ENCODE measurements at places on chromosomes 6 and 20.

GRCh38 chr6:45567879-45568278 is 190.1 kb upstream of the SUPT3H start:
- no peaks in the 10 kb centered on the region for H3K27me3 ChIP-seq
- H3K36me3 ChIP-seq: no peaks in the 10 kb centered on the region
- H3K4me3 ChIP-seq: no peak overlapping the region
- H3K27ac ChIP-seq: no peak overlapping the region
- DNase-seq: no peak
- peaks cover 1% of the 10 kb centered on the region for H3K4me1 ChIP-seq

DNA sequence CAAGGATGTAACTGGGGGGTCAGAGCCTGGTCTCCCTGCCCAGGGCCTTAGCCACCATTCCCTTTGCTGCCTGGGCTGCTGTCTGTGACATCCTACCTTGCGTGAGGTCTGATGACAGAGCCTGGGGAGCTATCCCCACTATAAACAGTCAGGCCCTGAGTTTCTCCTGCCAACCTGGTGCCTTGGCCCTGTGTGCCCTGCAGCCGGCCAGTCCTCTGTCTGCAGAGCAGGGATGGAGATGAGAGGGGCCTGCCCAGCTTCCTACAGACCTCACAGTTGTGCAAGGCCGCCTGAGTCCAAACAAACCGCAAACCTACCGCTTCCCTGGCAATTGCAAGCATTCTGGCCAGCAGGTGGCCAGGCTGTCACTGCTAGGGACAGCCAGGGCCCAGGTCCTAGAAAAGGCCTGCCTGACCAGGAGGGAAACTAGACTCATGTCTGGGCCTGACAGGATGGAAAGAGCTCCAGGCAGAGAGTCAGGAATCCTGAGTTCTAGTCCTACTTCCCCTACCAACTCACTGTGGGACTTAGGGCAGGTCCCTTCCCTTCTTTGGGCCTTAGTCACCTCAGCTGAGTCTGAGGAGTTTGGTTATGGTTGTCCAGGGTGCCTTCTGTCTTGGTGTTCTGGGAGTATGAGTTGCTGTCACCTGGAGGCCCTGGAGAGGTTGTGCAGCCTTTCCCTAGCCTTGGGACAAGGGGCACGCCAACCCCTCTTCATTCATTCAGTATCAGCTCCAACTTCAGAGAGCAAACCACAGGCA is 86.2 kb downstream of the VEGFA start:
- no peaks in the 10 kb centered on the region for H3K36me3 ChIP-seq
- no peak for DNase-seq
- H3K27ac ChIP-seq: no peak overlapping the region
- no peak overlapping the region for H3K4me3 ChIP-seq

DNA sequence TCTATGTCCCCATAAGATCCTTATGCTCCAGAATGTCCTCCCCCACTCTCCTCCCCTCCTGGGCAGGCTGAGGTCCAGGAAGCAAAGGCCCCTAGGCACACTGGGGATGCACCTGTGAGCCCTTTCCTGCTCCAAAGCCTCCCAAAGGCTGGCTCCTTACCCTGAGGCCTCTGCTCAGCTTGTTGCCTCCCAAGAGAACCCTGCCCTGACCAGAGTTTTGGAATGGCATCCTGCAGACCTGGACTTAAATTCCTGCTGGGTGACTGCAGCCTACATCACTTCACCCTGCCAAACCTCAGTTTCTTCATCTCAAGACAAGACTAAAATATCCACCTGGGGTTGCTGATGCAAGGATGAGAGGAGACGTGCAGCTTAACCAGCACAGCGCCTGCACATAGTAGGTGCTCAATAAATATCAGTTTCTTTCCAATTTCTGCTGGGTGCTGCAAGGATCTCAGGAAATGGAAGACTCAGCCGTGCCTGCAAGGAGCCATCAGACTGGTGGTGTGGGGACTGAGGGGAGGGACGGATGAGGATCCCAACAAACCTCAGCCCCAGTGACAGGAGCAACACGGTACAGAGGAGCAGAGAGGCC is 2.1 kb upstream of the LBP start:
- no peaks in the 10 kb centered on the region for H3K27me3 ChIP-seq
- no peak for DNase-seq
- H3K36me3 ChIP-seq: no peaks in the 10 kb centered on the region
- no peak overlapping the region for H3K4me3 ChIP-seq
- H3K4me1 ChIP-seq: peaks cover 5% of the 10 kb centered on the region

DNA sequence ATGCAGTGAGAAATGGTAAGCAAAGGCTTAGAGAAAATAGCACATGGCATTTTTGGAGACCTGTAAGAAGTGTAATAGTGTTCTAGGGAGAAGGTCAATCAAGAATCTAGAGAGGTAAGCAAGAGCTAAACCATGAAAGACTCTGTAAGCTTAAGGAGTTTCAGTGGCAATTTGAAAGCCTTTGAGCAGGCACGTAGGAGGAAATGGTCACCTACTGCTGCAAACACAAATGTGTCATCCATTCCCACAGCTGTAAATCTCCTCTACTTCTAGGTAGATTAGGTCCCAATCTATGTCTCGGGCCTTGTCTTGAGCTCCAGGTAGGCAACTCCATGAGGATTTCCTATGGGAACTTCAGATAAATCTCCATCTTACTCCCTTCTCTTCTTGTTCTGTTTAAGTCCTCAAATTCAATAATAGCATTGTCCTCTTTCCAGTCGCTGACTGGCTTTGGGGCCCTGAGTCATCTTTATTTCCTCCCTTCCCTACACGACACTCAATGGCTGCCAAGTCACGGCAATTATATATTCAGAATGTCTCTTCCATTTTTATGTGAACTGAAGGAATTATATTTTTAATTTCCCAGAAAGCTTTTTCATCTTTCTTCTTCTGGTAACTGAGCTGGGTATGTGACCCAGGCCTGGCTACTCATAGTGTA is 24.2 kb upstream of the PAQR8 start:
- peaks cover 7% of the 10 kb centered on the region for H3K4me1 ChIP-seq
- DNase-seq: no peak
- no peak overlapping the region for H3K4me3 ChIP-seq
- no peaks in the 10 kb centered on the region for H3K27me3 ChIP-seq
- no peaks in the 10 kb centered on the region for H3K36me3 ChIP-seq
- no peak overlapping the region for H3K27ac ChIP-seq

- H3K4me3 ChIP-seq: no peak overlapping the region
- no peaks in the 10 kb centered on the region for H3K36me3 ChIP-seq
- no peak overlapping the region for H3K27ac ChIP-seq
- DNase-seq: no peak
Observed at GRCh38 chr6:65671922-65672321, 35.1 kb downstream of the EYS start.

- H3K4me1 ChIP-seq: peaks cover 6% of the 10 kb centered on the region
- no peak overlapping the region for H3K4me3 ChIP-seq
- no peak overlapping the region for H3K27ac ChIP-seq
- DNase-seq: no peak
Observed at GRCh38 chr6:109255946-109256640, 126.2 kb downstream of the CD164 start.

DNA sequence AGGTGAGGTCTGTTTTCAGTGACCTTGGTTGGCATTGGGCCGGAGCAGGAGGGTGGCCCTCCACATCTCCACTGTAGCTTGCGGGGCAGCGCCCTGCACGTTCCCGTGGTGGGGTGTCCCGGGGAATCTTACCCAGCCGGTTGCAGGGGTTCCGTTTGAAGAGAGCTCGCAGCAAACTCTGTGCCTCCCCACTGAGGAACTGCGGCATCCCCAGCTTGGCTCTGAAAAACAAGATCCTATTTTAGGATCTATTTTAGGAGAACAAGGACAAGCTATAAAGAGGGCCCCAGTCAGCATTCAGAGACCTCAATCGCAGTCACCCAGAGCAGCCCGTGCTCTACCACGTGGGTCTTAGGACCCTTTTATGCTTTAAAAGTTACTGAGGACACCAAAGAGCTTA is 97.8 kb downstream of the RAMACL start:
- no peaks in the 10 kb centered on the region for H3K4me1 ChIP-seq
- DNase-seq: no peak
- H3K27ac ChIP-seq: no peak overlapping the region
- no peaks in the 10 kb centered on the region for H3K27me3 ChIP-seq

GRCh38 chr20:17281478-17281877 is 54.6 kb downstream of the PCSK2 start:
- no peak for DNase-seq
- H3K27ac ChIP-seq: no peak overlapping the region
- H3K36me3 ChIP-seq: no peaks in the 10 kb centered on the region
- no peaks in the 10 kb centered on the region for H3K4me1 ChIP-seq
- no peaks in the 10 kb centered on the region for H3K27me3 ChIP-seq

DNA sequence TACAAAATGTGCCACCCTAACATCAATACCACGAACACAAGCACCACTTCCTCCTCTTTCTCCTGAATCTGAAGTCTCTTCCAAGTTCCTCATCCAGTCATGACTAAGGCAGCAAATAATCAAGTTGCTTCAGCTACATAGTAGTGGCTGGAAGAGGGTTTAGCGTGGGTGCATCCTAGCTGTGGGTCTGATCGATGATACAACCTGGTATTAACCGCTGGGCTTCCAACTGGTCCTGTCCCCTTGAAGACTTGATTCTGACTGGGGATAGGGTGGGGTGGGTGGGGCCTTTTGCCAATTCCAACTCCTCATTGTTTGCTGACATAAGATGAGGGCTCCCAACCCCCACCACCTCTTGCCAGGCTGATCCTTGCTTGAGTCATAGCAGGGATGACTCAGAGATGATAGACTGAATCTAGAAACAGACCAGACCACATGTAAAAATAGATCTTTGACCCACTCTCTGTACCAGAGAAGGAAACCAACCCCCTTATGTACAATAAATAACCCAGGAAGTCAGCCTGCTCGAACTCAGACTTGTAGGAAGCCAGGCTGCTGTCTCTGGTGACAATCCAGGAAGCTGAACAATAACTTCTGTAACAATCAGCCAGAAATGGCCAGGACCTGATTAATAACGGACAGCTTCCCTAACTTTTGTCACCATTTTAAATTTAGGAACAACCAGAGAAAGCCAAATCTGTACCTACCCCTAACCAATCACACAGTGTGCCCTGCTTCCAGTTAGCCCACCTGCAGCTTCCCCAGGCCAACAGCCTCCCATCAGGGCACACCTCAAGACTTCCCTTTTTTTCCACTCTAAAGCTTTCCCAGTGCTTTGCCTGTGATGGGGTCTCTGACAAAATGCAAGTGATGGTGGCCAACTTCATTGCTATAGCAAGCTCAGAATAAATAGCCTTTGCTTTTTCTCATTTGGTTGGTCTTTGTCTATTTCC is 68.9 kb upstream of the FAM184A start:
- H3K27me3 ChIP-seq: no peaks in the 10 kb centered on the region
- H3K4me3 ChIP-seq: no peak overlapping the region
- H3K27ac ChIP-seq: no peak overlapping the region

- no peaks in the 10 kb centered on the region for H3K27me3 ChIP-seq
- no peaks in the 10 kb centered on the region for H3K36me3 ChIP-seq
- no peak overlapping the region for H3K27ac ChIP-seq
- no peak overlapping the region for H3K4me3 ChIP-seq
Observed at GRCh38 chr6:123854201-123854600, 50.5 kb downstream of the NKAIN2 start.

DNA sequence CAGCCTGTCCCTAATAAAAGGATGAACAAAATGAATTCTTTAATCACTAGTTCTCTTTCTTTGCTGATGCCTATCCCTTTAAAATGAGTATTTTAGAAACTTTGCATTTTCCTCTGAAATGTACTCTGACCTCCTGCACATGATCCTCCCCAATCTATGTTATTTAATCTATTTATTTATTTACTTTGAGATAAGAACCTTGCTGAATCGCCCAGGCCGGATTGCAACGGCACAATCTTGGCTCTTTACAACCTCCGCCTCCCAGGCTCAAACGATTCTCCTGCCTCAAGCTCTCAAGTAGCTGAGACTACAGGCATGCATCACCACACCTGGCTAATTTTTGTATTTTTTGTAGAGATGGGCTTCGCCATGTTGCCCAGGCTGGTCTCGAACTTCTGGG is 27.9 kb downstream of the ADTRP start:
- H3K27me3 ChIP-seq: no peaks in the 10 kb centered on the region
- no peak overlapping the region for H3K27ac ChIP-seq
- no peak for DNase-seq
- H3K36me3 ChIP-seq: no peaks in the 10 kb centered on the region
- no peak overlapping the region for H3K4me3 ChIP-seq

- DNase-seq: no peak
- H3K4me1 ChIP-seq: no peaks in the 10 kb centered on the region
- H3K27ac ChIP-seq: no peak overlapping the region
- H3K27me3 ChIP-seq: no peaks in the 10 kb centered on the region
- H3K36me3 ChIP-seq: no peaks in the 10 kb centered on the region
Observed at GRCh38 chr6:146883640-146884531, 285.1 kb downstream of the ADGB start.

DNA sequence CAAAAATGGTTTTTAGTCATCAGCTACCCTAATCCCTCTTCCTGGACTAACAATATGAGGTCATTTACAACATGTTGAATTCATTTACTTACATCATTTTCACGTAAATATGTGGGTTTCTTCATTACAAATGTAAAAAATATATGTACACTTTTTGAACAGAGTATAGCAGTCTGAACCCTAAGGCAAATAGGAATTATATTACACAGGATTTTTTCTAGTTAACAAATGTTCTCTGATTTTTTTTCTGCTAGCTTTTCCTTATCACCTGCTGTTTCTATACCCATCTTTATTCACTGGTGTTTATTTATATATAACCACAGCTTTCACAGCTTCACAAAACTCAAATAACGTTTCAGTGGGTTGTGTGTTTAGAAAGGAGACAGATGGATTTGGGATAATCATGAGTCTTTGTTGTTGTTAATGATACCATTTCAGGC is 21.0 kb upstream of the CD2AP start:
- H3K4me3 ChIP-seq: no peak overlapping the region
- H3K36me3 ChIP-seq: no peaks in the 10 kb centered on the region
- H3K27me3 ChIP-seq: no peaks in the 10 kb centered on the region
- no peak overlapping the region for H3K27ac ChIP-seq

Measured in ovary (tissue), 10 donors.